Trophoblast cell (in vitro differentiated cells and primary cell): ENCODE measurements at places on chromosomes 7 and 10.

GRCh38 chr7:770741-771166 is 43.7 kb upstream of the PRKAR1B start:
- no peak for DNase-seq
- peaks cover 22% of the 10 kb centered on the region for H3K36me3 ChIP-seq
- no peak overlapping the region for H3K4me3 ChIP-seq
- no peaks in the 10 kb centered on the region for H3K27me3 ChIP-seq

DNA sequence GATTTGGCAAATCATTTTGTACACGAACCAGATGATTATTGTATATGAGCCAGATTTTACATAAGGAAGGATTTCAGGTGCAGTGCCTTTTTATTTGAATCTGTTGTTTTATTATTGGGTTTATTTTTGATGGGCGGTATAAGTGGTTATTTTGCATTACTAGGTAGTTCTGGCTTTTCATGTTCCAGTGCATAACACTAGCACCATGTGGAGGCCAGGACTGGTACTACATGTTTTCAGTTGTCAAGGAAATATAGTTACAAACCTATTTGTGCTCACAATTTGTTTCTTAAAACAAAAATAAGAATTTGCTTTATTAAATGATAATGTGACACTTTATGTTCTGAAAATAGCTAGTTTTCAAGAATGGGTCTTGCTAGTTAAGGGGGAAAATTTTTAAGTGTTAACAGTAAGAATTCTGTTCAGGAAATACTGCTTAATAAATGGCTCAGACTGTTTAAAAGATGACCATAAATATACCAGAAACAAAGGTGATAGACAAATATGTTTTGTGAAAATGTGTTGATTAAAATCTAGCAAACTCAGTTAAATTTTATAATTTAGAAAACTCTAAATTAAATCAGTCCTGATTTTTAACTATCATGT is 7.1 kb upstream of the SEMA3E start:
- no peak overlapping the region for H3K4me3 ChIP-seq
- H3K36me3 ChIP-seq, result no peaks in the 10 kb centered on the region
- DNase-seq, result peak; percentile 38

DNA sequence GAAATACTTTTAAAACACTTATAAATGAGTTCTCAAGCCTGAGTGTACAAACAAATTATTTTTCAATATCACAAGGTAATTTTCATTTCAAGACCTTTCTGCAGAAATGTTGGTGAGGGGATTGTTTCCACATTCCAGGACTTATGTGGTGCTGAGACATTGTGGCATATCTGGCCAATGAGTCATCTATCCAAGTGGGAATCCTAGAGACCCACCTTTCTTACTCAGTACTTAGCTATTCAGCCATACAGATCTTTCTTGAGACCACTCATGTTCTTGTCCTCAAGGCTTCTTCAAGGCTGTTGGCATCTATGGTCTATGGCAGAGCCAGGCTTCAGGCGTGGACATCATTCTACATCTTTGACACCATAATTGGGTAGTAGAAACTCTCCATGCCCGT is 225.4 kb downstream of the DKK1 start:
- no peak overlapping the region for H3K4me3 ChIP-seq
- peaks cover 3% of the 10 kb centered on the region for H3K4me1 ChIP-seq
- H3K27ac ChIP-seq, result peak overlapping the region; percentile 82
- H3K27me3 ChIP-seq, result no peaks in the 10 kb centered on the region
- DNase-seq, result no peak

GRCh38 chr7:97418312-97418711 is 300.8 kb downstream of the SDHAF3 start:
- no peaks in the 10 kb centered on the region for H3K27me3 ChIP-seq
- no peak overlapping the region for H3K4me3 ChIP-seq
- no peak for DNase-seq
- H3K4me1 ChIP-seq, result no peaks in the 10 kb centered on the region
- H3K27ac ChIP-seq, result no peak overlapping the region
- no peaks in the 10 kb centered on the region for H3K36me3 ChIP-seq

GRCh38 chr7:2921653-2922347 is 77.7 kb upstream of the GNA12 start:
- no peak overlapping the region for H3K4me3 ChIP-seq
- H3K27ac ChIP-seq, result no peak overlapping the region
- H3K27me3 ChIP-seq, result no peaks in the 10 kb centered on the region
- H3K4me1 ChIP-seq, result peaks cover 18% of the 10 kb centered on the region
- DNase-seq, result no peak

DNA sequence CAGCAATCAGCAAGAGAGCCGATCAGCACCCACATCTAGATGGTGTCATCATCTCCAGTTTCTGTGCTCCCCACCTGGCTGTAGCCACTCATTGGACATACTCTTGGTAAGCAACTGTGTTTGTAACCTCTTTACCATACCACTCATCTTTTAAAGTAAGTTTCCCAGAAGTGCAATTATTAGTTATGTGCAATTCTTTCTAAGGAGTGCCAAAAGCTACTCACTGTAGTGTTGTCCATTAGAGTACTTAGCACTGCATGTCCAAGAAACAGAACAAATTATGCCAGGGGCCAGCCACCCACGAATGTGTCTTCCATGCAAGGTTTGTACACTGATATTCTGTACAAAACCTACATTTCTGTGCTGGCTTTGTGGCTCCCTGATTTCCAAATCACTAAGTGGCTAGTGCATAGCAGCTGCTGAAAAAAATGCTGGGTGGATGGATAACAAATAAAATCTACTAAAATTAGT is 131.9 kb downstream of the SRPK2 start:
- no peaks in the 10 kb centered on the region for H3K27me3 ChIP-seq
- no peak overlapping the region for H3K4me3 ChIP-seq
- peaks cover 2% of the 10 kb centered on the region for H3K36me3 ChIP-seq
- no peak overlapping the region for H3K27ac ChIP-seq

GRCh38 chr10:96439725-96440124 is 74.0 kb downstream of the TLL2 start:
- DNase-seq, result peak; percentile 88
- no peaks in the 10 kb centered on the region for H3K27me3 ChIP-seq
- H3K27ac ChIP-seq, result no peak overlapping the region
- H3K4me3 ChIP-seq, result no peak overlapping the region

DNA sequence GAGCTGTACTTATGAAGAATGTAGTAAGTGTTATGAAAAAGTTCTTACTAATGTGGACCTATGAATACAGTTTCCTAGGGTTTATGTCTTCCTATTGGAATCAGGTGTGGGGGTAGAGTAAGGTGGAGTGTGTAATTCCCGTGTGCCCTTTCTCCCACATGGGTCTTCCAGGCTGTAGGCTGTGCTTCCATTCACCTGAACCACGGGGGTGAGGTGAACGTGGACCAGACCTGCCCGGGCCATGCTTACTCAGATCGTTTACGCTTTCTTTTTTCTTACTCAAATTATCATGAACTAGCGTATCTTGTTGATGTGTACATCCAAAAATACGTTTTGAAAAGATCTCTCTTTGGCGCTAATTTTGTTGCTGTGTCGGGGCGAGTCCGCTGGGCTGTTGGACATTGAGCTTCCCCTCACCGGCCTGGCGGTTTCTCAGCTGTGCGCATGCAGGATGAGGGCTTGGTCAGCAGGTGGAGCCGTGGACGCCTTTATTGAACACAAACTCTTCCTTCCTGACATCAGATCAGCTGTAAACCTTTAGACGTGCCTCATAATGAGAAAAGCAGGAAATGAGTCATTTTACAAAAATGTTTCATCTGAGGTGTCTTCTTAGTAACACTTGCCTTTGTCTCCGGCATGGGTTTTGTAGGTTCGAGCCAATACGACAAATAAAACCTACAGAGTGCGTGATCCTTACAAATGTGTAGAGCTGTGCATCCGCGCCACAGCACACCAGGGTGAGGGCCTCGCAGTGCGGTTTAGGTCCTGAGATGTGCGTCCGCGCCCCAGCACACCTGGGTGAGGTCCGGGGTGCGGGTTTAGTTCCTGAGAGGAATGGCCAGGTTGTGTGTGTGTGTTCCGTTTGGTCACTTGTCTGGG is 53.8 kb downstream of the WDR37 start:
- H3K27me3 ChIP-seq, result no peaks in the 10 kb centered on the region
- H3K4me1 ChIP-seq, result peaks cover 6% of the 10 kb centered on the region
- peak; percentile 92 for DNase-seq
- peak overlapping the region; percentile 41 for H3K27ac ChIP-seq
- H3K36me3 ChIP-seq, result peaks cover 55% of the 10 kb centered on the region

GRCh38 chr7:155222573-155222972 is 75.1 kb upstream of the INSIG1 start:
- no peak overlapping the region for H3K4me3 ChIP-seq
- H3K36me3 ChIP-seq, result no peaks in the 10 kb centered on the region
- no peak overlapping the region for H3K27ac ChIP-seq

DNA sequence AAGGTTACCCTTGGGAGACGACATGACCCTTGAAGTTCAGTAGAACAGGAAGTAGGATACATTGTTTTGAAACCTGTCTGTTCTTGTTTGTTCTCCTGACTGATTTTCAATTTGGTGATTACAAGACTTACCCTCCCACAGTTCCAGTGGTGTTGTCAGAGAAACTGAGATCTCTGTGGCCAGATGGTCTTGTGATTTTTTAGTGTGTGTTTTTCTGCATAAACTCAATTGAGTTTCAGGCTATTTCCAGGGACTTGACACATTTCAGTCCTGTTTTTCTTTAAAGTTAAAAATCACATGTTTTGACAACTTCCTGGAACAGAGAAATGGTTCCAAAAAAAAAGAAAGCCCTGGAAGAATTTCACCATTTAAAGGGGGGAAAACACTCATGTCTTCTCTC is 22.3 kb downstream of the PIK3CG start:
- H3K27ac ChIP-seq, result no peak overlapping the region
- H3K4me3 ChIP-seq, result no peak overlapping the region
- peaks cover 1% of the 10 kb centered on the region for H3K4me1 ChIP-seq
- no peaks in the 10 kb centered on the region for H3K27me3 ChIP-seq

DNA sequence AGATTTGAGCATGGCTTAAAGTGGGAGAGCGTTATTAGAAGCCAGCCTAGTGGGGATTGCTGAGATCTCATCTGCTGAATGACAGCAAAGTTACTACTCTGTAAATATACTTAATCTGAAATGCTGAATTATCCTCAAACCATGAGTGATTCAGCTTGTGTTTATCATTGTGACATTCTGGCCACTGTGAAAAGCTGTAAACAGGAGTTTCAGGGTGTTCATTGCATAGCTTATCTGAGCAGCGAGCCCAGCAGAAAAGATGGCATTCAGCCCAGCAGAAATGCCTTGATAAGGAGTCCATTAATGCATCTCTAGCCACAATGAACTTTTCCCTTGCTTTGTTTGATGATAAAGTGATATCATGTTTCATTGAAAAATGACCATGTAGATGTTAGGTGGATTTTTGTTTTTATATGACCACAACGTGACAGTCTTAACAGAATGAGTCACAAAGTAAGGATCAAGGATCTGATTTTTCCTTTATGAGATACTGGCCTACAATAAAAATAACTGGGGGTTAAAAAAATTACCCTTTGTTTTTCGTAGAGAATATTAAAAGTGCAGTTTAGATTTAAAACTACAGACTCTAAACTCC is 7.8 kb downstream of the TES start:
- no peaks in the 10 kb centered on the region for H3K4me1 ChIP-seq
- H3K27ac ChIP-seq, result no peak overlapping the region
- no peaks in the 10 kb centered on the region for H3K36me3 ChIP-seq
- DNase-seq, result no peak

GRCh38 chr7:98628418-98628817 is 11.3 kb downstream of the NPTX2 start:
- no peaks in the 10 kb centered on the region for H3K36me3 ChIP-seq
- DNase-seq, result no peak
- no peak overlapping the region for H3K4me3 ChIP-seq
- no peaks in the 10 kb centered on the region for H3K27me3 ChIP-seq
- no peak overlapping the region for H3K27ac ChIP-seq
- no peaks in the 10 kb centered on the region for H3K4me1 ChIP-seq

GRCh38 chr7:152399344-152399743 is 36.5 kb downstream of the KMT2C start:
- no peaks in the 10 kb centered on the region for H3K4me1 ChIP-seq
- no peak overlapping the region for H3K4me3 ChIP-seq
- no peaks in the 10 kb centered on the region for H3K36me3 ChIP-seq
- DNase-seq, result no peak
